ENCODE measurements at places on chromosomes 4 and X.

DNA sequence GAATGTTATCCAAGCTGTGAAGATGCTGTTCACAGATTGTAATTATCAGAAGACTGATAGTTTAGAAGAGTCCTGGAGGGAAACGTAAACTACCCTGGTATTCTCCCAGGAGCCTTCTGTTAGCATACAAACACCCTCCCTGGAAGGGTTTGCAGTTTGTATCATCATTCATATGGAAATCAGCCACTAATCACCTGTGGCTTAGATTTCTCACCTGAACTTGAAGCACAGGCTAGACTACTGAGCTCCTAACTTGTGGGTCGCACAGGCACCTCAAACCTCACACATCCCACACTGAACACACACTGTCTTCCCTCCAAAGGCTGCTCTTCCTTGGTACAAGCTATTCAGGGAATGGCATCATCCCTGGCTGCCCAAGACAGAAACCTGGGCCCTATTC lies 30.7 kb downstream of the SHISA3 start:
- no peak for DNase-seq

DNA sequence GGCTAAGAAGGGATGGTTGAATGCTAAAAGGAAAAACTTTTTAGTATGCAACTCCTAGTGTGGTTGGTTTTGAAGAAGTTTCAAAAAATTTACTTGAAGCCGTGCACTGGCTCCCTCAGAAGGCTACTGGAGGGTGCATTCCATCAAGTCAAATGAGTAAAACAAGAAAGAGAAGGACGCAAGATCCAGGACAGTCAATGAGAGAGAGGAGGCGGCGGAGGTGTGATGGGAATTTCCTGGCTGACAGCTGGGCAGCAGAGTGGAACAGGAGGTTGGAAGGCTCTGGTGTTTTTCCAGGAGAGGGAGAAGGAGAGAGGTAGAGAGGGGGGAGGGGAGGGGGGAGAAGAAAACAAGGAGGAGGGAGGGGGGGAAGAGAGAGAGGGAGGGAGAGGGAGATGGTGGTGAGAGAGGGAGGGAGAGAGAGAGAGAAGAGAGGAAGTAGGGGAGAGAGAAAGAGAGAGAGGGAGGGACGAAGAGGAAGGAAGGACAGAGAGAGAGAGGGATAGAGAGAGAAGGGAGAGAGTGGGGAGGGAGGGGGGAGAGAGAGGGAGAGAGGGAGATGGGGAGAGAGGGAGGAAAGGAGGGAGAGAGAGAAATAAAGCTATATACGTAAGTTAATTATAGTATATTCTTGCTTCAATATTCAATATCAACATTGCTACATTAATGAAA lies 126.4 kb downstream of the SH3KBP1 start:
- DNase-seq = no peak

GRCh38 chrX:53398216-53398615 lies 24.2 kb downstream of the SMC1A start:
- no peak for DNase-seq

- DNase-seq = no peak
These were observed 42.0 kb downstream of the MAP7D3 start for GRCh38 chrX:136209016-136209738.

DNA sequence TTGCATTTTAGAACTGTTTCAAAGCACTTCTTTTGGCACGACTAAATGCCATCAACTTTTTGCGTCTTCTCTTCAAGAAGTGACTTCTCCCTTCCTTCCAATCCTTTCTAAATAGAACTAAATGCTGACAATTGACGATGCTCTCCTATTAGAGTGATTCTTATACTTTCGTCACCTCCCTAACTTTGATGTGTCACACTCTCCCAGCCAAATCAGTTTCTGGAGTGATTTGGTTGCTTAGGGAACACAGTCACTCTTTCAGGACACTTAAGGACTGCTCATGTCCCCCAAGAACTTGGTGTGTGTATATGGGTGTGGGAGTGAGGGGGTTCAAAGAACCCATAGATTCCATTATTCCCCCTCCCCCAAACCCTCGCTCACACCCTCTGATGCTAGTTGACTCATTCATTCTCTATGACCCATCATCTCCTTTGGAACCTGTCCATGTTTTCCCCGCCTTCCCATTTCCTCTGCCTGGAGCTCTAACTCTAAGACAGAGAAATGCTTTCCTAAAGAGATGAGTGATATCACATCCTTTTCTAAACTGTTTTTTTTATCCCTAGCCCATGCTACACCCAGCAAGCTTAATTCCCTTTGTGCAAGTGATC lies 26.8 kb upstream of the AREG start:
- DNase-seq = no peak

DNA sequence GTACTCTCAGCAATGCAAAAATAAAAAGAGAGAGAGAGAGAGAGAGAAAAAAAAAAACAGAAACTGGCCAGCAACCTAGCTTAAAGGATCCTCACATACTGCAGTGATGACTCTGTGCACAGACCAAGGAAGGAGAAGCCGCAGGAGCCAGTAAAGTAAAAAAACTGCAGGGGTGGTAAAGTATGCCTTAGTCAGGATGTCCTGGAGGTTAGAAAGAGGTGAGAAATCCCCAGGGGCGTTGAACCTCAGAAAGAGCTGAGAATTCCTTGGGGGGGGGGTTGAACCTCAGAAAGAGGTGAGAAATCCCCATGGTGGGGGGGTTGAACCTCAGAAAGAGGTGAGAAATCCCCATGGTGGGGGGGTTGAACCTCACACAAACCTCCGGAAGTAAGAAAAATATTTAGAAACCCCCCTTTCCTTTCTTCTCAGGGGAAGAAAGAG lies 48.0 kb downstream of the MAGEA9 start:
- no peak for DNase-seq

DNA sequence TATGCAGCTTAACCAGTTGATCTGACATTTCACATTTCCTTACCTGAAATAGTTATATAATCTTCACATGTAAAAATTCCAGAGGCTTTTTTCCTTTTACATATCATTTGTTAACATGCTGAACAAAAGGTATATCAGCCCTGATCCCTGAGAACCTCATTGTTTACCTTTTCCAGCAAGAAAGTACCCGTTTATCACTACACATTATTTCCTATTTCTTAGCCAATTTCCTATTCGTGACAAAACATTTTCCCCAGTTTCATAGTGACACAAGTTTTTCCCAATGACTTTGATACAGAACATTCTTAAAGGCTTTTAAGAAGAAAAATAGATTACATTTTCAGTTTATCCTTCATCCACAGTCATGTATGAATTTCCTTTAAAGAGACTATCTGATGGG lies 86.6 kb upstream of the DKK2 start:
- no peak for DNase-seq

DNA sequence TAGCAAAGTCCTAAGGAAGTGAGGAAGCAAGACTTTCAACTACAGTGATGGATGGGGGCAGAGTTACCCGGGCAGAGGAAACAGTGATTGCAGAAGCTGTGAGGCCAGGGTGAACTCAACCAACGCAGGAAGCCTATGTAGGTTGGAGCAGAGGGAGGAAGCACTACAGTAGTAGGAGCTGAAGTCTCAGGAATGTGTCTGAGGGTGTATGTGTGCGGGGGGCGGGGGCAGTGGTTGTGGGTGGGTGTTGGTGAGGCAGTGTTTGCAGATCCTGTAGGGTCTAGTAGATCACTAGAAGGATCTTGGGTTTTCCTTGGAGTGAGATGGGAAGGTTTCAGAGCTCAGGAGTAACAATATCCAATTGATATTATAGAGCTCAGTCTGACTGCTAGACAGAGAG lies 9.9 kb upstream of the MID1 start:
- DNase-seq = no peak

- no peak for DNase-seq
These were observed 64.3 kb downstream of the TIGD2 start for GRCh38 chr4:89175611-89176010.

- no peak for DNase-seq
These were observed 119.3 kb downstream of the CRLF2 start for GRCh38 chrX:1093121-1093520.

GRCh38 chr4:26196567-26196966 lies 124.2 kb upstream of the RBPJ start:
- no peak for DNase-seq

GRCh38 chrX:39643550-39643949 lies 454.2 kb downstream of the BCOR start:
- DNase-seq = no peak

DNA sequence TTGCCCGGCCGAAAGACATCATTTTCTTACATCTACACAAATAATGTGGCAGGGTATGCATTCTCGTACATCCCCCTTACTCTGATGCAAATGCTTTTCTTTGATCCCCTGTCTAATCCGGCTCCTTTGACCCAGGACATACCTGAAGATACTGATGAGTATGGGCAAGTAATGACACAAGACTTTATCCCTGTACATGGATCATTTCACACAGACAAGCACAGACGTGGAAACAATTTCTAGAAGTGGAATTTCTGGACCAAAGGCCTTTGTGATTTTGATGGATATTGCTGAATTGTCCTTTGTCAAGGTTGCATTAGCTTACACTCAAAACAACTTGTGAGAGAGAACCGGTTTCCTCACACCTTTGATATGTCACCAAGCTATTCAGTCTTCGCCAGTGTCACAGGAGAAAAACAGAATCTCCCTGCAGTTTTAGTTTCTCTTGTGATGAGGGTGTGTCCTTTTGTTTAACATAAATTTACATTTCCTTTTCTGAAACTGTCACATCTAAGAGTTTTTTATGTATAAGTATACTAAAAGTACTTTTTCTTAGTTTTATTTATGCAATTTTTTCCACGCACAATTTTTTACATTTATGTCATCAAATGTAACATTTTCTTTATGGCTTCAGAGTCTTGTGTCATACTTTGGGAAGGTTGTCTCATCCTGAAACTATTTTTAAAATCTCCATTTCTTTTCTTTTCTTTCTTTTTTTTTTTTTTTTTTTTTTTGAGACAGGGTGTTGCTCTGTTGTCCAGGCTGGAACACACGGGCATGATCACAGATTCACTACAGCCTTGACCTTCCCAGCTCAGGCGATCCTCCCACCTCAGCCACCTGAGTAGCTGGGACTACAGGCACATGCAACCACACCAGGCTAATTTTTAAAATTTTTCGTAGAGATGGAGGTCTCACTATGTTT lies 25.2 kb downstream of the RWDD4 start:
- DNase-seq = no peak

GRCh38 chrX:142214081-142214480 lies 9.0 kb upstream of the MAGEC2 start:
- DNase-seq = no peak

- no peak for DNase-seq
These were observed 33.6 kb upstream of the GTPBP6 start for GRCh38 chrX:352181-352580.

DNA sequence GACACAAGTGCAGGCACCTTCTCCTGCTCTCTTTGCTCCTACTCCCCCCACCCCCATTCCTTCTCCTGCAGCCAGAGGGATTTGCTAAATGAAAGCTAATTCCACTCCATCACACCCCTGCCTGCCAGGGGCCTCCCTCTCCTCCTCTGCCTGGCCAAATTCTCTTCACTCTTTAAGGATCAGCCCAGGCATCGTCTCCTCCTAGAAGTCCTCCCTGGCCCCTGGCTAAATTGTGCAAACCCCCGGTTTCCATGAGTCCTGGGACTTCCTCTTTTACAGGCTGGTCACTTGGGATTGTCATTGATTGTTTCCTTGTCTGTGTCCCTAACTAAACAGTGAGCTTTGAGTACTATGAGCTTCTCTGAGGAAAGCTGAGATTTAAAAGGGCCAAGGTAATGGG lies 8.7 kb upstream of the ABLIM2 start:
- no peak for DNase-seq

Measured in stimulated activated CD8-positive, alpha-beta memory T cell treated with anti-CD3 and anti-CD28 coated beads, Interleukin-15, amount 100 ng/mL, for 24 hours (primary cell).